ENCODE measurements at places on chromosomes 13 and 19.

DNA sequence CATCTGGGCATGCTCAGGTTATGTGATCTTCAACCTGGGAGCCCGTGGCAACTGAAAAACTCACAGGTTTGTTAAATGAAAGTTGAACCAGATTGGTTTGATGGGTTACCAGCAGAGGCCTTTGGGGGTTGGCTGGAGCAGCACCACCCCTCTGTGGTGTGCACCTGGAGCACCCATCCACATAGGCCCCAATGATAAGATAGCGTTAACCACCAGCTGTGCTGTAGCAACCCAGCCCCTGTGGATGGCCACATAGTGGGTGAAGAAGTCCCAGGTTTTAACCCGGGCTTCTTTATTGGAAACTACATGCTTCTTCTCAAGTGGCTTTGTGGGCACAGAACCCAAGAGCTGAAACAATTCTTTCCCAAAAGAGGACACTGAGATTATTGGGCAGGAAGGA lies 22.6 kb upstream of the MTIF3 start:
- DNase-seq = no peak

DNA sequence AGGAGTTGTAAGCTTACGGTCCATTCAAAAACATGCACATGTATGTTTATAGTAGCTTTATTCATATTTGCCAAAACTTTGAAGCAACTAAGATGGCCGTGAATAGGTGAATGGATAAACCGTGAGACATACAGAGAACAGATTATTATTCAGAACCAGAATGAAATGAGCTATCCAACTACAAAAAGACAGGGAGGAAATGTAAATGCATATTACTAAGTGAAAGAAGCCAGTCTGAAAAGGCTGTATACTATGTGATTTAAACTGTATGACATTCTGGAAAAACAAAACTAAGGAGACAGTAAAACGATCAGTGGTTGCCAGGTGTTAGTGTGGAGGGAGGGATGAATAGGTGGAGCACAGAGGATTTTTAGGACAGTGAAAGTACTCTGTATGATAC lies 19.9 kb downstream of the NDFIP2 start:
- DNase-seq = no peak

- no peak for DNase-seq
Observed at GRCh38 chr13:95181586-95181985, 119.7 kb downstream of the ABCC4 start.

GRCh38 chr13:29948244-29948643 lies 97.8 kb upstream of the UBL3 start:
- no peak for DNase-seq

DNA sequence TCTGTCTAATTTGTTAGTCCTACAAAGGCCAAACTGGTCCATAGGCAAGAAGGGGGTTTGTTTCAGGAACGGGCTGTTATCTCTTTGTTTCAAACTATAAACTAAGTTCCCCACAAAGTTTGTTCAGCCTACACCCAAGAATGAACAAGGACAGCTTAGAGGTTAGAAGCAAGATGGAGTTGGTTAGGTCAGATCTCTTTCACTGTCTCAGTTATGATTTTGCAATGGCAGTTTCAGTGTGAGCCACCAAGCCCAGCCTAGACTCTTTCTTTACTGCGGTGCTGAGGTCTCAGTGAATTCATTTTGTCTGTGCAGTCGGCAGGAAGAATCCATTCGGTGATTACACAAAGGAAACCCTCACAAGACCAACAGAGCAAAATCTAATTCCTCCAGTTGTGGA lies 56.6 kb upstream of the ABCC4 start:
- no peak for DNase-seq

- DNase-seq = no peak
Observed at GRCh38 chr13:32474999-32475792, 47.3 kb upstream of the N4BP2L1 start.

DNA sequence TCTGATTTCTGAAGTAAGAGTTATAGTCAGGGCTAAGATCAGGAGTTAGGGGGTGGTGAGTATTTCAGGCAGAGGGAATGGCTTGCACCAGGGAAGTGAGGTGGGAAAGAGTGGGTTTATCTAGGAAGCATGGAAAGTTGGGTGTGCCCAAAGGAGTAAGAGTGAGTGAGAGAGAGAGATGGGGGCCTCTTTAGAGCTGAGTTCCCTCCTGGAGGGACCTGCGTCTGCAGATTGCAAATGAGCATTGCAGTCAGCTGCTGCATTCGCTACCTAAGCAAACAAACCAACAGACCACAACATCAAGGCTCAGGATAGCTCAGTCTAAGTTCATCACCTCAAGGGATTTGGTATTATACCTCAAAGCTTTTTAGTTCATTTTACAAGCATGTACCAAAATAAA lies 405.8 kb downstream of the FGF9 start:
- no peak for DNase-seq

All from stimulated activated CD4-positive, alpha-beta T cell treated with anti-CD3 and anti-CD28 coated beads, Interleukin-1b, Interleukin-23, amount 100 ng/mL, for 48 hours (primary cell).